ENCODE measurements at places on chromosomes 1 and 21. TPM values are rescaled to one million over a fixed set of nuclear protein-coding genes. Genes with fewer than 3 reads are reported as not detected.

ZFP69B gene
- 0.60 TPM for total RNA-seq

TP73 gene
- 7.5 TPM for total RNA-seq

WDR64 gene
- 0.41 TPM for total RNA-seq

DNA sequence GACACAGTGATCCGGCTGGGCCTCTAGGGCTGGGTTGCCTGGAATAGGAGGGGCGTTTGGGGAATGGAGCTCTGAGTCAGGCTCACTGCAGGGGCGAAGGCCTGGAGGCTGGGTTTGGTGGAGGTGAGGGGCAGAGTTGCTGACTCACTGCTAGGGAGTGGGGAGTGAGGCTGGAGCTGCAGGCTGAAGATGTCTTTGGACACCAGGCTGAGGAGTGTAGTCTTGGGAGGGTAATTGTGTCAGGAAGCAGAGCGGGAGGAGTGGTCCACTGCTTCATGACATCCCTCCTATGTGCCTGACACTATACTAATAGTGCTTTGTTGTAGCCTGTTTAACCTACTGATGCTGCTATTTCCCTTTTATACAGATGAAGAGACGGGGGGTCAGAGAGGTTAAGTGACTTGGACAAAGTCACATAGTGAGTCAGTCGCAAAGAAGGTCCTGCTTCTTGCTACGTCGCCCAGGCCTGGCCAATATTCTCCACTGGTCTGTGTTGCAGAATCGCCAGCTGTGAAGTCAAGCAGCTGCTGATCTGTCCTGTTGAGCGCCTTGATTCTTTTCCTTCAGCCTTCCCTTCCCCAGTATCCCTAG is 13.6 kb downstream of the ACTL8 start:
- H3K27me3 ChIP-seq, result no peaks in the 10 kb centered on the region
- no peak overlapping the region for H3K4me3 ChIP-seq
- DNase-seq, result no peak
- H3K36me3 ChIP-seq, result no peaks in the 10 kb centered on the region

DNA sequence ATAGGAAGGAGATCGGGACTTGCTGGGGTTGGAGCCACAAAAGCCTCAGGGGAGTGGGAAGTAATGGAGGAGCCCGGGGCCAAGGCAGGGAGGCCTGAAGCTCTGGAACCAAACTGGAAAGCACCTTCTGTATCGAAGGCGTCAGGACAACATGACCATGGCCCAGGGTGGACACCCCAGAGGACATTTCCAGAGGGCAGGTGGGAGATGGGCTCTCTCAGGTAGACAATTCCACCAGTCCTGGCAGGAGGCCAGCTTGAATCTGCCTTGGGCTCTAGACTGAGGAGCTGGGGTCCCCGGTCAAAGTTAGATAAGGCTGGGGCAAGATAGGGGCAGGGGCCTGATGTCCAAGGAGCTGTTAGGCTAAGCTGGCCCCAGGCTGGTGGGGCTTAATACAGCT is 104.9 kb upstream of the EDN2 start:
- DNase-seq, result no peak
- H3K4me1 ChIP-seq, result no peaks in the 10 kb centered on the region
- no peaks in the 10 kb centered on the region for H3K36me3 ChIP-seq
- no peak overlapping the region for H3K4me3 ChIP-seq
- no peak overlapping the region for H3K27ac ChIP-seq
- H3K27me3 ChIP-seq, result no peaks in the 10 kb centered on the region

DNA sequence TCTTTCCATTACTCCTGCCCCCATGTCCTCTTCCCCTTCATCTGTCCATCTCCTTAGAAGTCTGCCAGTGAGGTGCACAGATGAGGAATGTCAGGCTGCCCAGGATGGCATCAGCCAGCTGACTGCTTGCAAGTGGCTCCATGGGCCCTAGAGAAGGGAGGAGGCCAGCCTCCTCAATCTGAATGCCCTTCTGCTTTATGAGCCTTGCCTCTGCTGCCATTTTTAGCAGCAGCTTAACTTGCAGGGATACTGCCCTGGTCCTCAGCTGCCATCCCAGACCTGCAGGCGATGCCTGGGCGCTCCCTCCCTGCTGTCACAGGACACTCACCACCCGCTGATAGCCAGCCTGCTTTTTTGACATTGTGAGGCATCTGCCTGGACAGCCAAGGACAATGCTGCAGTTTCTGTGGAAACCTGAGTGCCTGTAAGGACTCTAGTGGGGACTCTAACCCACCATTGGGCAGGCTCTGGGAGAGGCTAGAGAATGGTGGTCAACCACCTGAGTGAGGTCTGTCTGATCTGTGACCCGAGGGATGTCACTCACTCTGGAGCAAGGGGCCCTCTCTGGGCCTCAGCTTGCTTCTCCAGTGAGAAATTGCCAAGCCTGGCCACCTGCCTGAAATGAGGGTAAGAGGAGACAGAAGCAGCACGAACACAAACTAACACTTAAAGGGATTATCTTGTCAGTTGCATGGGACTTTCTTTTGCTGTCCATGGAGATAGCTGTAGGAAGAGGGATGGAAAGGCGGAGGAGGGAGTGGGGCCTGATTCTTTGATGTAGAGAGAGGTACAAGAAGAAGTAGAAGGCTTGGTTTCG is 185.0 kb downstream of the MIS18A start:
- DNase-seq, result no peak
- no peaks in the 10 kb centered on the region for H3K36me3 ChIP-seq
- H3K27ac ChIP-seq, result no peak overlapping the region
- H3K27me3 ChIP-seq, result no peaks in the 10 kb centered on the region
- no peaks in the 10 kb centered on the region for H3K4me1 ChIP-seq
- H3K4me3 ChIP-seq, result no peak overlapping the region

DNA sequence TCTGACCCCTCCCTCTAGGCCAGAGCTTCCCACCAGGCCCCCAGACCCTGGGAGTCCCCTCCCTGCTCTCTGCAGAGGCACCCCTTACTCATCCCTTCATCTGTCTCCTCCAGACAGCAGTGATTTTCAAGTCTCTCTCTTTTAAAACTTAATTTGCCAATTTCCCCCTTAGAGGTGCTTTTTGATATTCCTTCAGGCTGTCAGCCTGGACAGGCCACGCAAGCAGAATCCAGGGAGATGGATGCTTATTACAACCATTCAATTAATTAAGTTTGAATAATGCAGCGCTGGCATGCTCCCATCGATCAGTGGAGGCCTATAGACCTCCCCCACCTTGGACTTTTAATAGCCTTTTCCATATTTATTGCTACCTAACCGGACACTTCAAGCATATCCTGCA is 6.2 kb downstream of the CAMK2N1 start:
- DNase-seq, result no peak
- H3K27ac ChIP-seq, result no peak overlapping the region
- H3K27me3 ChIP-seq, result no peaks in the 10 kb centered on the region
- no peak overlapping the region for H3K4me3 ChIP-seq

GRCh38 chr21:22342889-22343288 is 1344.7 kb downstream of the NCAM2 start:
- H3K4me3 ChIP-seq, result no peak overlapping the region
- no peaks in the 10 kb centered on the region for H3K27me3 ChIP-seq
- DNase-seq, result no peak

- no peaks in the 10 kb centered on the region for H3K36me3 ChIP-seq
- H3K4me3 ChIP-seq, result no peak overlapping the region
- DNase-seq, result no peak
- H3K27me3 ChIP-seq, result no peaks in the 10 kb centered on the region
- no peak overlapping the region for H3K27ac ChIP-seq
Measured at GRCh38 chr1:107264007-107264406, 123.2 kb downstream of the NTNG1 start.

GRCh38 chr1:186681801-186682200 is 1.6 kb upstream of the PTGS2 start:
- DNase-seq, result no peak
- H3K27me3 ChIP-seq, result no peaks in the 10 kb centered on the region
- H3K4me1 ChIP-seq, result peaks cover 3% of the 10 kb centered on the region
- H3K27ac ChIP-seq, result no peak overlapping the region
- no peaks in the 10 kb centered on the region for H3K36me3 ChIP-seq

- no peaks in the 10 kb centered on the region for H3K36me3 ChIP-seq
- DNase-seq, result no peak
- H3K27me3 ChIP-seq, result no peaks in the 10 kb centered on the region
- H3K4me3 ChIP-seq, result no peak overlapping the region
- no peak overlapping the region for H3K27ac ChIP-seq
Measured at GRCh38 chr21:40976198-40977109, 129.5 kb upstream of the DSCAM start.

DNA sequence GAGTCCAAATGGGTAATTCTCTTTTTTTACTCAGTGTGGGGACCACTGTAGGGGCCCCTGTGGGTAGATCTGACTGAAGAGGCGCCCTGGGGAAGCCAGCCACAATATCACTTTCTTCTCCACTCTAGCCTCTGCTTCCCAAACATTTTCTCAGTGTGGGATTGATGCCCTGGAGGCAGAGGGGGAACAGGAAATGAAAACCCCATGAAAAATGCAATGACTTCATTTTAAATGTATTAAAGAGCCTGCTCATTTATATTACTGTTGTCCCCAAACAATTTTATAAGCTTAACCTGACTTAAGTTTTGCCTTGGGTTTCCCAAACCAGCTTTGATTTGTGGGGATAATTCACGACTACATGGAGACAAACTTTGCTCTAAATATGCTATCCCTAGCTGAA is 181.9 kb downstream of the C1orf94 start:
- H3K4me1 ChIP-seq, result no peaks in the 10 kb centered on the region
- H3K4me3 ChIP-seq, result no peak overlapping the region
- H3K27ac ChIP-seq, result no peak overlapping the region

DNA sequence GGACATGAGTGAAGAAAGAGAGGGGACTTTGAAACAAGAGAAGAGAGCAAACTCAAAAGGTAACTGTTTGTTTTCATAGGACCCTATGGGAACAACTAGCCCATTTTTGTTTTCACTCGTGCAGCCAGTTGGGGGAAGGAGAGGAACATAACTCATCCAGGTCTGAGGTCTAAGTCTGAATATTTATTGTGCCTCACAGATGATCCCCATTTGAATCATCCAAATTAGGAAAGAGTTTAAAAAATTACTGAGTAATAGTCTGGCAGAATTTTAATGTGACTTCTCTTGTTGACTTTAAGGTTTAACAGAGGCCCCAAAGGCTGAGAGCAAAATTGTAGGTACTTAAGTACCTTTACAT is 10.4 kb upstream of the TSPAN2 start:
- H3K36me3 ChIP-seq, result no peaks in the 10 kb centered on the region
- no peak for DNase-seq
- H3K4me1 ChIP-seq, result no peaks in the 10 kb centered on the region

GRCh38 chr1:220922951-220923350 is 43.7 kb downstream of the HLX start:
- H3K4me3 ChIP-seq, result no peak overlapping the region
- H3K27ac ChIP-seq, result no peak overlapping the region
- no peak for DNase-seq
- no peaks in the 10 kb centered on the region for H3K36me3 ChIP-seq

- H3K36me3 ChIP-seq, result no peaks in the 10 kb centered on the region
- no peaks in the 10 kb centered on the region for H3K4me1 ChIP-seq
- no peak overlapping the region for H3K27ac ChIP-seq
- H3K27me3 ChIP-seq, result no peaks in the 10 kb centered on the region
- DNase-seq, result no peak
Measured at GRCh38 chr1:43963006-43963405, 6.8 kb upstream of the DPH2 start.

Data from ovary (tissue), 10 donors.